ENCODE measurements at places on chromosomes 4 and X. TPM values are rescaled to one million over a fixed set of nuclear protein-coding genes. Genes with fewer than 3 reads are reported as not detected.

Gene SERTM2
- 0.37 TPM for total RNA-seq

Gene SRD5A3
- total RNA-seq, result 9.7 TPM

Gene STS
- total RNA-seq, result 11.8 TPM

Gene MAGEB17
- not detected for total RNA-seq

Gene MAGEE1
- 1.7 TPM for total RNA-seq

Gene TCEAL2
- total RNA-seq, result 1.8 TPM

Gene MAGEA11
- total RNA-seq, result not detected

Gene PCSK1N
- total RNA-seq, result 1.1 TPM

Gene CT45A2
- not detected for total RNA-seq

Gene SPACA5B
- not detected for total RNA-seq

- no peak for DNase-seq
These were observed 79.5 kb downstream of the CBR4 start for GRCh38 chr4:168930413-168931196.

- DNase-seq, result no peak
These were observed 310.4 kb downstream of the ZNF674 start for GRCh38 chrX:46234775-46235174.

- DNase-seq, result no peak
These were observed 247.1 kb downstream of the BCOR start for GRCh38 chrX:39850630-39851152.

DNA sequence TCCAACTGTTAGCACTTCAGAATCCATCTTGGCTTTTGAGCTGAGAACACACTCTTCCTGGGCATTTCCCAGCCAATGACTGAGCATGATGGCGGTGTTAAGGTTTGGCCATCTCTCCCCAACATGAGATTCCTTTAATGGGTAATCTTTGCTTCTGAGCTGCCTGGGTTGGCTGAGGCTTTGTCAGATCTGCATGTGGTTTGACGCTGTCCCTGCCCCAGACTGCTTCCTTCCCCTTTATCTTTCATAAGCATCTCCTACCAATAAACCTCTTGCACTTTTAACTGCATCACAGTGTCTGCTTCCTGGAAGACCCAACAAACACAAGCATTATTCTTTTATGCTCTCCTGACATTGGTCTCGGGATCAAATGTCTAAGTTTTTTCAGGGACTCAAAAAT is 31.5 kb upstream of the DIPK2B start:
- no peak for DNase-seq

DNA sequence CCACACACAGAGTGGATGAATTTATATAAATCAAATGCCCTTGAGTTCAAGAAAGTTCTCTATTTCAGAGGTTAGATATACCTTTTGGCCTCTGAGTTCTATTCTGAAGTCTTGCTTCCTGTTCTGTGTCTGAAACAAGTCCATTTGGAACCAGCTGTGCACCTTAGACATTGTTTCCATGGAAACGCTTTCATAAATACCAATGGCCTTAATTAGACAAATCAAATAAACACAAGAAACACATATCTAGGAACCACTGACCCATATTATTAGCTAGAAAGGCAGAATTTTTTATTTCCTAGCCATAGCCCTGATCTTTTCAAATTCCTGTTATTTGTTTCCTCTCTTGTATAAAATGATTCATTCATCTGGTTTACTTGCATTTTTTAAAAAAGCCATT is 8.4 kb upstream of the C4orf54 start:
- no peak for DNase-seq

DNA sequence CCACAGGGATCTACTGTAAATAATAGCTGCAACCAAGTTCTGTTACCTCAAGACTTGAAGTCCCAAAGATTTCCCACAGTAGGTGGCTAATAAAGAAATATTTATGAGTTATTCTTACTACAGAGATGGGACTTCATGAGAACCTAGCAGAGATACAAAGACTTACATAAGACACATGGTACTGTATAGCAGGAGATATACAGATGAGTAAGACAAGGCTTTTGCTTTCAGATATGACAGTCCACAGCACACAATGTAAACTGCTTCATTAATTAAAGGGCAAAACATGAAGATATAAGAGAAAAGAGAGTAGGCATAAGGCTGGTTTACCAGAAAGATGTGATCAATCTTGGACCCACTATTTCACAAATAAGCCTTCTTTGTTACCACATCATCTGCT is 6.6 kb downstream of the ANKRD17 start:
- no peak for DNase-seq

DNA sequence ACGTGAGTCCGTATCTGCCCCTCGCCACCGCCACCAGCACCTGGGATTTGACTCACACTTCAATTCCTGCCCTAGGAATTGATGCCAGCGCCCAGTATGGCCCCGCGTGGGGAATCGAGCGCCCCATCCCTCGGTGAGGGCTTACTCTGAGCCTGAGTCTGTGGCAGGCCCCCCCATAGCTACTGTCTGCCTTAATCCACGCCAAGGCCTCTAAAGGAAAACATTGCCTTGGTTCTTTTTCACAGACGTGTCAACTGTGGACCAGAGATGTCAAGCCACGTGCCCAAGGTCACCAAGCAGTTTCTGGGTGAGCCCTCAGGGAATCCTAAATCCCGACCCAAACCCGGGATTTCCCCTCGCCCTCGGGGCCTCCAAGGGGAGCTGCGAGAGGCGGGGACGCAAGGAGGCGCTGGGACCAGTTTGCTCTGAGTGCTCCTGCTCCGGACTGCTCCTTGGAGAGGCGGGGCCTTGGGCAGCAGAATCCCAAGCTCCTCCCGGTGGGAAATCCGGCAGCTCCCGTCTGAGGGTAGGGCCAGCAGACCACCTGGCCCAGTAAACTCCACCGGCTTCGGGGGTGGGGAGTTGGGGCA is 12.9 kb downstream of the MSX1 start:
- no peak for DNase-seq

GRCh38 chr4:21490682-21491081 is 457.9 kb downstream of the KCNIP4 start:
- no peak for DNase-seq

GRCh38 chr4:147518846-147519767 is 38.2 kb downstream of the EDNRA start:
- no peak for DNase-seq

DNA sequence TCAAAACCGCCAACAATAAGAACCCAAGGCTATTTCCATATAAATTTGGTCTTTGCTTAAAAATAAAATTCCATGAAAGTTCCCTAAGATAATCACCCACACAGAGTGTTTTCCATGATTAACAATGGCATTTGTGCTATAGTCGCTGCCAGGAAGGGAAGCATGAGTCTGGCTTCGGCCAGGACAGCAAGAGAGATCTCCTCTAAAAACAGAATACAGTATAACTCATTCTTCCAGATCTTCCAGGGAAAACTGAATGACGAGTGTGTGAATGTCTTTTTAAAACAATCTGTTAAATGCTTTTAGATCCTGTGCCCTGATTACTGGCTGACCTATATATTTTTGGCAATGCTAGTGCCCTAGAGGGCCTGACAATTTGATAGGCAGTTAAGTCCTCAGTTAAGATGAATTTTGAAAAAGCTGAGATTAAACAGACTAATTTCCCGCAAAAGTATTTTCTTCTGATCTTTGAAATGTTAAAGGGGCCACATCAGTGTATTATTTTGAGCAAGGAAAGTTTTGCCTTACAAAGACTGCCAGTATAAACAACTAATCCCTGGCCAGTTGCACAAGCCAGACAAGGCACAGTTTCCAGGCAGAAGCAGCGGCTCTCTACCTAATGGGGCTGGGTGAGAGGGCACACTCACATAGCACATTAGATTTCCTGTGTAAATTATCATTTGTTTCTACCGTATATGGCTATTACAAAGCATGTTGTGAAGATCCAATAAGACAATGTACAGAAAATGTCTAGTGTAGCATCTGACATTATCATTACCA is 127.3 kb downstream of the DCHS2 start:
- DNase-seq, result no peak

- DNase-seq, result no peak
These were observed 88.3 kb downstream of the AMELX start for GRCh38 chrX:11381464-11381863.

DNA sequence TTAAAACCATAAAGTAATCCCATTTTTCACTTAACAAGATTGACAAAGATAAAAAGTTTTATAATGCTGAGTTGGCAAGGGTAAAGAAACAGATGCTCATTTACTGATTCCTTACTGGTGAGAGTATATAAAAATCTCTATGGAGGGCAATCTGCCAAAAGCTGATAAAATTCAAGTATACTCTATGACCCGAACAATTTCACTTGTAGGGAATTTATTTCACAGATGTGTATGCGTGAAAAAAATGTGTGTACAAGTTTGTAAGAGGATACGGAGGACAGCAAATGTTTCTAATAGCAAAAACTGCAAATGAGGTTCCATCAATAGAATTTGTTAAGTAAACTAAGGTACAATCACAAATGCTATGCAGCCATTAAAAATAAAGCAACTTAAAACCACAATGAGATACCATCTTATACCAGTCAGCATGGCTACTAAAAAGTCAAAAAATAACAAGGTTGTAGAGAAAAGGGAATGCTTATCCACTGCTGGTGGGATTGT is 23.4 kb downstream of the DHX15 start:
- no peak for DNase-seq

GRCh38 chrX:81414630-81415029 is 212.7 kb downstream of the SH3BGRL start:
- no peak for DNase-seq

GRCh38 chrX:109841257-109841656 is 108.2 kb upstream of the ACSL4 start:
- no peak for DNase-seq

DNA sequence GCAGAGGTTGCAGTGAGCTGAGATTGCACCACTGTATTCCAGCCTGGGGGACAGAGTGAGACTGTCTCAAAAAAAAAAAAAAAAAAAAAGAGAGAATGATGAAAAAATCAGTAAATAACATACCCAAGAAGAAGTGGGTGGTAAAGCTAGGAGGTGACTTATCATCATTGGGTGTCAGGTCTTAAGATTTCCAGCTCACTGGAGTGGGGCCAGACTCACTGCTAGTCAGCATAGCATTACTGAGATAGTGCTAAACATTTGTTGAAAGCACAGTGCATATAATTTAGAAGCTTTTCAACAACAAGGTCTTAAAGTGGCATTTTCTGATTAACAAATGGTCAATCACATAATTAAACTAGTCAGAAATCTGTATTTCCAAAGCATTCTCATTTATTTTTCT is 221.8 kb upstream of the GYPA start:
- no peak for DNase-seq

- no peak for DNase-seq
These were observed 11.5 kb downstream of the PRPS2 start for GRCh38 chrX:12802741-12803140.

GRCh38 chrX:134158821-134159512 is 78.0 kb upstream of the CCDC160 start:
- DNase-seq, result no peak

DNA sequence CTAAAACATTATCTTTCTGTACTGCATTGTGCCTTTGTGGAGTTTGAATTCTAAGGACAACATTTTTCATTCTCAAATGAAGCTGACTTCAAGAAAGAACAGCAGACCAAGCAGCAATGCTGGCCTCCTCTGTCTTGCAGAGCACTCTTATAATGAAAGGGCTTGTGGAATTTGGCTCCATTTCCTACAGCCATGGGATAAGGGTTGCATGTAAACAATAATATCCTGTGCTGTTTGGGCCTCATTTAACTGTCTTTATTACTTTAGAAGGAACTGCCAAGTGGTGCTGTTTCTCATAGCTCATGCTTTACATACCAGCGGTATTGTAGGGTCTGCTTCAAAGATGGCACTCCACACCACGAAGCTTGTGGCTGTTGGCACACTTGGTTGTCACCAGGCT is 111.4 kb upstream of the EOLA2 start:
- DNase-seq, result no peak

DNA sequence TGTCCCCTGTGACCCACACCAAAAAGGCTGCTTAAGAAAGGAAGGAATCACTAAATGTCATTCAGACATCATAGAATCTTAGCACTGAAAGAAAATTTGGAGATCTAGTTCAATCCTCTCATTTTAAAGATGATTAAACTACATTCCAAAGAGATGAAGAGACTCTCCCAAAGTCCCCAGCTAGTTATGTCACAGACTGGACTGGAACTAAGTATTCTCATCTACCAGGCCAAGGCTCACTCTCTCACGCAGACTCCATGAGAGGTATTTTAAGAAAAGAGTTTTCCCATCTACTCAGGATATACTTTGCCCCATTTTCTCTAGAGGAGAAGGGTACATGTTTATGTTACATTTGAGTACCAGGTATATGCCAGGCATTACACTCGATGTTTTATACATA is 6.9 kb downstream of the FABP2 start:
- no peak for DNase-seq

DNA sequence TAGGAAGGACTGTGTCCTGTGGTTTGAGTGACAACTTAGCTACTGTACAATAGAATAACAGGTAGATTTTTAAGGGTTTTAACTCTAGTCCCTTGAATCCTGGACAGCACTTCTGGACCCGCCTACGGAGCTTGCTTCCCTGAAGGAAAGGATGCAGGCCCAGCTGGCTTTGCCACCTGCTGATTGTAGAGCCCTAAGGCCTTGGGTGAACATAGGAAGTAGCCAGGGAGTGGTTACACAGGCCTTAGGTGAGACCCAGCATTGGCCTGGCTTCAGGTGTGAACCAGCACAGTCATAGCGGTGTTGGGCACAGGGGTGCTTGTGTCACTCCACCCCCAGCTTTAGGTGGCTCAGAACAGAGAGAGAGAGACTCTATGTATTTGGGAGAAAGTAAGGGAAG is 413.5 kb downstream of the GRIA2 start:
- DNase-seq, result no peak

DNA sequence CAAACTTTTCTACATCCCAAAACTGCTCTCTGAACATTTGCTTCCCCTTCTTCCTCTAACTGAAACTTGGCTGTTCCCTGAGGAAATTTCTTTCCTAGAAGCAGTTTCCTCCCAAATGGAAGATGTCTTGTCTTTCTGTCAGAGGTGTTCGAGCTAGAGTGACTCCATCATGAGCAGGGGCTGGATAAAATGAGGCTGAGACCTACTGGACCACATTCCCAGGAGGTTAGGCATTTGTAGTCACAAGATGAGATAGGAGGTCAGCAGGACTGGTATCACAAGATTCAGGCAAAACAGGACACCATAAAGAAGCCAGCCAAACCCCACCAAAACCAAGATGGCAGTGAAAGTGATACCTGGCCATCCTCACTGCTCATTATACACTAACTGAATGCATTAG is 35.8 kb upstream of the PGRMC2 start:
- no peak for DNase-seq

- DNase-seq, result no peak
These were observed 20.6 kb downstream of the NKX1-1 start for GRCh38 chr4:1385373-1386340.

GRCh38 chr4:74096265-74096980 is 2.6 kb downstream of the CXCL2 start:
- no peak for DNase-seq

- no peak for DNase-seq
These were observed 162.9 kb downstream of the NSUN7 start for GRCh38 chr4:40912460-40913184.

- no peak for DNase-seq
These were observed 740.3 kb upstream of the FRG1 start for GRCh38 chr4:189200353-189200752.

DNA sequence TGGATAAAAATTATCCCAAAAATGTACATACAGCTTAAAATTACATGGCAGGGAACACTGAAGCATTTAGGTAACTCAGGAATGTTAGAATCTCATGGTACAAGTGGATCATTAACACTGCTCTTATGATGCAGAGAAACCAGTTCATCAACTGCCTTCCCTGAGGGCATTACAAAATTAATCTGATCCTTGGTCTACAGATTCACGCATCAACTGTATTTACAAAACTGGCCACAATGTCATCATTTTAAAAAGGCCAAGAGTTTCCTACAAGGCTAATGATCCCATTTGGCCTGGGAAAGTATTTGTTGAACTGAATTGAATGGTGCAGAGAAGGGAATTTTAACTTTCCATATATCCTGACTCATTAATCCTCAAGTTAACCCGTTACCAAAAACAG is 84.6 kb downstream of the TSPAN5 start:
- no peak for DNase-seq
